ENCODE measurements at places on chromosomes 2 and 18.

DNA sequence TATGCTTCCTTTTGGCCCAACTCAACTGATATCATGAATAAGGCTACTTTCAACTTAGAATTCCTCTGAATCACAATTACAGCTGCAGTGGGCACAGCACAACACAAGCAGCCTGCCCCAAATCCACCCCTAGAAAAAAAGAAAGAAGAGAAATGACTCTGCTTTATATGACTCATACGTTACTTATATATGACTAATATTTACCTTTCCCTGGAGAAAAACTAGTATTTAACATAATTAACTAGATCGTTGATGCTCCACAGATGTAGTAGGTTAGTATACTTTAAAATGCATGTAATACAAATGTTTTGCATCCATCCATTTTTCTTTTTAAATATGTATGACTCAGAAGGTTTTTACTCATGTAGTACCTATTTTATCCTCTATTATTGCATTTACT, 133.3 kb upstream of the UNC80 start:
- peak; percentile 10 for DNase-seq

- DNase-seq, result no peak
Observed at GRCh38 chr2:89848763-89849368, 1157.4 kb downstream of the RPIA start.

DNA sequence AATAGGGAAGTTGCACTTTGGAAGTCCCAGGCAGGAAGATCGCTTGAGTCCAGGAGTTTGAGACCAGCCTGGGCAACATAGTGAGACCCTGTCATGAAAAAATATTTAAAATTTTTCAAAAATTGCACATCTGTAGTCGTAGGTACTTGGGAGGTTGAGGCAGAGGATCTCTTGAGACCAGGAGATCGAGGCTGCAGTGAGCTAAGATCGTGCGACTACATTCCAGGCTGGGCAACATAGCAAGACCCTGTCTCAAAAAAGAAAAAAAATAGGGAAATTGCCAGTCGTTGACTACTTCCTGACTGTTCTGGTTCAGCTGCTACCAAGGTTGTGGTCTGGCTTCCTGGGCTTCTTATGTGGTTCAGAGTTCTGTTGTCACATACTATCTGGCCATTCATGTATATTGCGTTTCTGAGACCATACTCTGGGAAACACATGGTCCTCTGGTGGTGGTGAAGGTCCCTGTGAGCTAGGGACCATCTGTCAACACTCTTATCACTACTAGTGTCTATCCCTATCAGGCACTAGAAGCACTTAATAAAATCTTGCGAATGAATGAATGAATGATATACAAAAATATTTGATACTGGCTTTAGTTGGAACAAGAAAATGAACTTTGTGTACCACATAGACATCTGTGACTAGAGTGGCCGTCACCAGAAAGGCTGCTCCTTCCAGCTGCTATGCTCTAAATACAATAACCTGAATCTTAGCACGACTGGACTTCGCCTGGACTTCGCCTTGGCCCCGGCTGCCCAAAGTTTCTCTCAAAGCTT, 861 bp upstream of the KLHL23 start:
- DNase-seq, result no peak

- DNase-seq, result no peak
Observed at GRCh38 chr2:127763776-127764175, 47.2 kb downstream of the WDR33 start.

GRCh38 chr2:71720596-71721361, 267.4 kb downstream of the DYSF start:
- no peak for DNase-seq

- DNase-seq, result peak; percentile 44
Observed at GRCh38 chr2:39403311-39403710, 33.8 kb downstream of the MAP4K3 start.

DNA sequence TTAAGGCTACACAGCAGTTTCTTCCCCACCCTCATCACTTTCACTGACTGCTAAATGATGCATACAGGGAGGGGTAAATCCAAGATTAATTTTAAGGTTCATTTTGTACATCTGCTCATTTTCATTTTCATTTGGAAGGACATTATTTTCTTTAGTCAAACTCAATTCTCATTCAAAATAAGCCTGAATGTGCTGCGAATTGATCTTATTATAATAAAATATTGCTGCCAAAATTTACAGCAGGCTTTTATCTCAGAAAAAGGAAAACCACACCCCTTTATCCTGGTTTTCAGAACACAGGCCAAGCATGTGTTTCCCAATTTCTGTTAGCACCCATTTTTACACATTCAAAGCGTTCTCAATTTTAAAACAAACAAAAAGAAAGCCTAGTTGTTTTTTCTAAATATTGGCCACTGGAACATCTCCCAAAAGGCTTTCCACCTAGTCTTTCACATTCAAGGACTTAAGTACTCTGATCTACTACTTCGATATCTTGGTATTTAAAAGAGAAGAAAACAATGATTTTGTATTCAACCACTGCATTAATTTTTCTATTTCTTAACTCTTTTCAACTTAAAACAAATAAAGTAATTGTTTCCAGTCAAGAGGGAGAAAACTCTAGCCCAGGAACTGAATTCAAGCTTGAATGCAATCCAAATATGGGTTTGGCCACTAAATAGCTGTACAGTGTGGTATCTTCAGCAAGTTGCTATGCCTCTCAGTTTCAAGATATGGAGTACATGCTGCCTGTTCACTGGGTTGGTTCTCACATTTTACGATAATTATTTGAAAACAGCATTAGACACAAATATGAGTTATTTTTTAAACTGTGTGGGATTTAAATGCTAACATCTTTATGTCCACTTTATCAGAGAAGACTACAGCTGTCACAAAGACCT, 52.5 kb downstream of the CDH2 start:
- no peak for DNase-seq

GRCh38 chr2:237412988-237413776, 782 bp downstream of the COL6A3 start:
- DNase-seq, result no peak

DNA sequence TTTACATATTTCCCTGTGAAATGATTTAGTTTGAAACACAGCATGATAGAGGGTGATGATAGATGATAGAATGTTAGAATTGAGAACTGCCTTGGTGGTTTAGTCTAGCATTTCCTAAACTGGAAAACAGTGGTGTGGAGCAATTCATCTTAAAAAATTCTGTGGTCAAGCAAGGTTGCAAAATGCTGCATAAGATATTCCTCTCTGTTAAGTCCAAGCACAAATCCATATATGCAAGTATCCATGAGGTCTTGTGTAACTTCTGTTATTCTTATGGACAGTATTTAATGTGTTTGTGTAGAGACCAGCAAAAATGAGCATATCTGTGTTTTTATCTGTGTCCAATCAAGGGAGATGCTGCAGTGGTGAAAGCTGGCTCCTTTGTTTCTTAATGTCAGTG, 30.0 kb downstream of the CPS1 start:
- no peak for DNase-seq

- DNase-seq, result no peak
Observed at GRCh38 chr18:49016648-49017539, 66.1 kb upstream of the SMAD7 start.

- no peak for DNase-seq
Observed at GRCh38 chr2:168821577-168821976, 19.1 kb downstream of the NOSTRIN start.

- DNase-seq, result no peak
Observed at GRCh38 chr18:8277270-8277669, 332.0 kb upstream of the RAB12 start.

- no peak for DNase-seq
Observed at GRCh38 chr2:161419638-161420190, 3.6 kb downstream of the TBR1 start.

DNA sequence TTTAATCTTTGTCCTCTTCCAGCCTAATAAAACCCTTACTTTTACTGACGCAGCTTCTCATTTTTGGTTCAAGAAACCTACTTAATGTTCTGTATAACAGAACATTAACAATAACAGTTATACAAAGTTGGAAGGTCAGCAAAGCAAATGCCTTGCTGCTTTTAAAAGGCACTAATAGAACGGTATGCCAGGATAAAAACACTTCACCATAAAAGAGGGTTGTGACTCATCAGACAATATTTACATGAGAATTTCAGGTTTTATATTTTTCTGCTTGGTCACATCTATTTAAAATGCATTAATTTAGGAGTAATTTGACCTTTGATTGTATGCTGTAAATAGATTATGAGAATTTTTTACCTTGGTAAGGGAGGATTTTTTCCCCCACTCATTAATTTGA, 3.0 kb downstream of the KLHL41 start:
- DNase-seq, result no peak

- no peak for DNase-seq
Observed at GRCh38 chr2:239075918-239076758, 228.3 kb downstream of the TWIST2 start.

GRCh38 chr2:11554399-11554716, 20.5 kb downstream of the GREB1 start:
- no peak for DNase-seq

DNA sequence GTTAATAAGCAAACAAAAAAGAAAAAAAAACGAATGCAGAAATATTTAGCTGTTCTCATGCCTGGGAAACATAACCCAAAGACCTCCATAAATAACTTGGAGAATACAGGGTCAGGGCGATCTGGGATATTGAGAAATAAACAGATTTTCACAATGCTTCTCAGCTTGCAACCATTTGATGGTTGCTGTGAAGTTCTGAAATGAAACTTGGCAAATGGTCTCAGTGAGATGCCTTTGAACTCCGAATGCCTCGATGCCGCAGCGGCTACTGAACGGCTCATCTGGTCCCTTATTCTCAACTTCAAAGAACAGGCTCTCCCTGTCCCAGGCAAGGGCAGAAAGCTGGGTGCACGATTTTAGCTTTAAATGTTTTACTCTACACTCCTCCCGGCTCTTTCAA, 78.1 kb downstream of the ZNF516 start:
- no peak for DNase-seq

GRCh38 chr18:54140641-54141040, 83.8 kb downstream of the MBD2 start:
- no peak for DNase-seq

DNA sequence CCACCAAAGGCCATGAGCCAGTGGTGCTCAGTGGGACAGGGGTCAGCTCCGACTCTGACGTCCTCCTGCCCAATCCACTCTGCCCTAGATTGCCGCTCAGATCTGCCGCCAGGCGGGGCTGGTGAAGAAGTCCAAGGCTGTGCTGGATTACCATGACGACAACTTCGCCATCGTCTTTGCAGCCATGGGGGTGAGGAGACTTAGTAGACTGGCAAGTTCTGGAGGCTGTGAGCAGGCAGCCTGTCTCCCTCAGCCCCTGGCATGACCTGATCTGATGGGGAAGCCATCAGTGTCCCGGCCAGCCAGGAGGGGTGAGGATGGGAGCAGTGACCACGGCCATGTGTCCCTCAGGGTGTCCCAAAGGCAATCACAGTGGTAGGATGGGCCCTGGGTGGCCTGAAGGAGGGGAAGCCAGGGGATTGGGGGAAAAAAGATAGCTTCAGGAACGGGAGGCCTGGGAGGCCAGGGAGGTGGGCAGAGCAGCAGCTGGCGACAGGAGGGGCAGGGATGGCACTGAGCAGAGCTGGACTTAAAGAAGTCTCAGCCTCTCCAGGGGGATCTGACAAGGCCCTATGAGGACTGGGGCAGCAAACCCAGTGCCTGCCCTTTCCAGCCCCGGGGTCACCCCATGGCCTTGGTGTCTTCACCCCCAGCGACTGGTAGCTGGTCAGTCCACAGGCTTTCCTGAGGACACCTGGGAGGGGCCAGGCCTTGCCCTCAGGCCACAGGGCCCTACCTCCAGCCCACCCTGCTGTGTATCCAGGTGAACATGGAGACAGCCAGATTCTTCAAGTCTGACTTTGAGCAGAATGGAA, 17.4 kb upstream of the ANKRD53 start:
- DNase-seq, result no peak

DNA sequence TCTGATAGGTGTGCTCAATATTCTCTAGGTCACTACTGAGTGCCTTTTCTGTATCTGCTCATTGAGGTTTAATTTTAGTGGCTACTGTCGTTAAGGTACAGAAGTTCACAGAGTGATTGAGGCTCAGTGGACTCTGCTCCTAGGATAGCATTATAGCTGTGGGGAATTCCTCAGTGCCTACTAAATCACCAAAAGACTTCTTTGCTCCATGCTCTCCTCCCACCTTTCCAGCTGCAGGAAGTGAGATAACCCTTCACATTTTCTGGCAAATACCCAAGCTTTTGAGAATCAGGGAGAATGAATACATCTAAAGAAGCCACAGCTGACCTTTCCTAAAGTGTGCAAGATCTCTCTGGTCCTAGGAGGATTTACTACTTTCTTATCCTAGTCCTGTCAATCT, 95.2 kb upstream of the FSIP2 start:
- no peak for DNase-seq

DNA sequence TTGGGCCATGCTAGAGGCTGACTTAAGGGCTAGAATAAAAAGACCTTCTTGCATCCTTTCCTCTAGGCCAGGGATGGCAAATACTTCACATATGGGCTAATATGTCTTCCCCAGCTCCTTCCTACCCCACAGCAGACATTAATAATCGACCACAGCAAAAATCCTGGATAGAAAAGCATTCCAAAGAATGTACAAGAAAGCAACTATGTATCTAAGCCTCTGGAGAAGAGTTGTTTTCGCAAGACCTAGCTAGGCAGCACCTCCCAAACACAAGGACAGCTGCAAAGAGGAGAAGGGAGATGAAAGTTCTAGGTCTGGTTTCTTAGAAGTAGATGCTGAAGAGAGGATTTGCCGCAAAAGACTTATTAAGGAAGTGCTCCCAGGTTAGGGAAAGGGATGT, 372.6 kb downstream of the SLC4A3 start:
- no peak for DNase-seq

GRCh38 chr2:98552499-98553179, 55.7 kb downstream of the COA5 start:
- DNase-seq, result no peak

GRCh38 chr2:225824748-225825449, 425.4 kb downstream of the NYAP2 start:
- no peak for DNase-seq

DNA sequence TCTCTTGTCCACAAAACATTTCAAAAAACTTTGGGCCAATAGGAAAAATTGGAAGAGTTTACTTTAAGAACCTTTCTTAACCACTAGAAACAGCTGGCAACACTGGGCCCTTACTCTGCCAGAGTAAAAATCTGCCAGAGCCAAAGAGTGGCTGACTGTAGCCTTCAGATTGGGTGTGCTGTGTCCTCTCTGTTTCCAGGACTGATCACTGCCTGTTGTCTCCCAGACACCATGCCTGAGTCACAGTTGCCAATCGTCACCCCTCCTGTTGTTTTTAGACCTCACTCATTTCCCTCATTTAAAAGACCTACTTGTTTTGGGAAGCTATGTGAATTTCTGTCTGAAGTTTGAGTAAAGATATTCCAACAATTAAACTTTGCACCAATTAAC, 159.1 kb downstream of the PPP1R1C start:
- DNase-seq, result no peak

GRCh38 chr18:29418136-29418535, 1241.2 kb upstream of the CDH2 start:
- no peak for DNase-seq

Data from activated CD4-positive, alpha-beta T cell treated with anti-CD3 and anti-CD28 coated beads for 36 hours (primary cell).